ENCODE measurements at places on chromosomes 7 and 10.

GRCh38 chr7:137241655-137242360, 101.7 kb downstream of the PTN start:
- DNase-seq: no peak

GRCh38 chr10:1273372-1274105, 217.4 kb downstream of the WDR37 start:
- no peak for DNase-seq

- DNase-seq: no peak
Measured at GRCh38 chr10:49138361-49138891, 4.6 kb upstream of the FAM170B start.

DNA sequence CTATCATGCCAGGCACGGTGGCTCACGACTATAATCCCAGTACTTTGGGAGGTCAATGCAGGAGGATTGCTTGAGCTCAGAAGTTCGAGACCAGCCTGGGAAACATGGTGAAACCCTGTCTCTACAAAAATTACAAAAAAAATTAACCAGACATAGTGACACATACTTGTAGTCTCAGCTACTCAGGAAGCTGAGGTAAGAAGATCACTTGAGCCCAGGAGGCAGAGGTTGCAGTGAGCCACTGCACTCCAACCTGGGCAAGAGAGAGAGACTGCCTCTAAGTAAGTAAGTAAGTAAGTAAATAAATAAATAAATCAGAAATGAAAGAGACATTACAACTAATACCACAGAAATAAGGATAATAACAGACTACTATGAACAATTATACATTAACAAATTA, 36.2 kb downstream of the PDLIM1 start:
- no peak for DNase-seq

DNA sequence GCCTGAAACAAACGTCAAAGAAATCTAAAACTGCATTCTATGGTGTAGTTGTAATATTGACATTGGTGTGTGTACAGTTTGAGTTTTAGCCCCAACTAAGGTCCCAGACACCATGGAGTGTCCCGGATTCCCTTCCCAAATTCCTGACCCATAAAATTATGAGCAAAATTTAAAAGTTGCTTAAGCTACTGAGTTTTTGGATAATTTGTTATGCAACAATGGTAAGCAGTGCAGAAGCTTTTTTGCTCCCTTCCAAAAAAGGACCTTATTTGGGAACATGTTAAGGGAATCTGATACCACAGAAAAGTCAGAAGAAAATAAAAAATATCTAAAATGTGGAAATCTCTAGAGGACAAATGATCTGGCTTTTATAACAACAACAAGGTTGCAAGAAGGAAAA, 63.3 kb upstream of the KMT2E start:
- DNase-seq: no peak

DNA sequence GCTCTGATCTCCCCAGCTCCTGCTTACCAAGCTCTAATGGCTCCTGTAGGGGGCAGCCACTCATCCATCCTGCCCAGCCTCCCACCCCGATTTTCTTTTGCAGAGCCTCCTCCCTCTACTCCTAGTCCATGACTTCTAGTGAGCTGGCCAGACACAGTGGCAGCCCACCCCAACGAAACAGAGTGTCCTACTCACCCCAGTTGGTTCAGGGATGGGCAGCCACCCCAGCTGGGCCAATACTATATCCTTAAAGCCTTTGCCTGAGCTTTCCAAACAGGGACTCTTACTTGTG, 77.1 kb downstream of the GRID1 start:
- no peak for DNase-seq

DNA sequence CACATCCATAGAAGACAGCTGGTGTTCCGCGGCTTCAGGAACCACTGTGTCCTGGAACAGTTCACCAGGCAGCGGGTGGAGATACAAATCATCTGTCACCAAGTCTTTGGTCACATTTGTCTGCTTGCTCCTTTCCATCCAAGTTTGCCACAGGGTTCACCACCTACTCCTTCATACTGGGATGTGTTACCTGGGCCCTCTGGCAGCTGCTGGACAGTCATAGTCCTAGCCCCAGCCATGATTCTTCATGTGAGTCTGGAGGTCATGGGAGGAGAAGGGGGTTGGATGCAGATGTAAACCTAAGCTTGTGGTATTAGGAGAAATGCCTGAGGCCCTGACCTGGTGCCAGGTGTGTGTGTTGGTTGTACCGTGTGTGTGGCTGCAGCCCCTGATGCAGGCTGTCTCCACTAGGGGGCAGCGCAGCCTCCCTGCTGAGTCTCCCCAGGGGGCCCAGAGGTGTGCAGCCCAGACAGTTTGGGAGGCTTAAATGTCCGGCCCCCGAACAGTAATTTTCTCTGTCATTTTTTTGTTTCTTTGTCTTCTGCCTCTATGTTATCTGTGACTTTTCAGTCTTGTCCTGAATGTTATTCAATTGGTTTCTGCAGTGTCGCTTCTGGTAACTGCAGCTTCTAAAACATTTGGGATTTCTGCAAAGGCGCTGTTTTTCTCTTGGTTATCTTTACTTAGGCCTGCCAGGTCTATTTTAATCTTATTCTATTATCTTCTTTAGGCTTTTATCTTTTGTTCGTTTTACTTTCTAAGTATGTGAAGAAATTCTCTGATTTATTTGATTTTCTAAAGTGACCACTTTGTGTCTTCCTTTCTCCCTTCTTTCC, 14.8 kb downstream of the NPS start:
- DNase-seq: no peak

DNA sequence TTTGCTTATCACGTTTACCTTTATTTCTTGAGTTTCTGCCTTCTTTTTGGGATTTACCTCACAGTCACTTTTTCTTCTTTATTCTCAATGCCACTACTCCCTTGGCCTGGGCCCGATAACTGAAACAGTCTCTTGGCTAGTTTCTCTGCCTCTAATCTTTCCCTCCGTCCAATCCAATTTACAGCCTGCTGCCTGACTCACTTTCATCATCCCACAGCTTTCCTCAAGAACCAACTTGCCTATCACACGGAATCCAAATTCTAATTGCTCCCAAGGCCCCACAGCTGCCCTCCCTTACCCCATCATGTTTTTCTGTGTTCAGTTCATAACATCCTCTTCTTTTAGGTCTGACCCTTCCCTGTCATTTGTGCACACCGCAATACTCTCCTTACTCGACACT, 121.4 kb downstream of the HIPK2 start:
- DNase-seq: no peak

DNA sequence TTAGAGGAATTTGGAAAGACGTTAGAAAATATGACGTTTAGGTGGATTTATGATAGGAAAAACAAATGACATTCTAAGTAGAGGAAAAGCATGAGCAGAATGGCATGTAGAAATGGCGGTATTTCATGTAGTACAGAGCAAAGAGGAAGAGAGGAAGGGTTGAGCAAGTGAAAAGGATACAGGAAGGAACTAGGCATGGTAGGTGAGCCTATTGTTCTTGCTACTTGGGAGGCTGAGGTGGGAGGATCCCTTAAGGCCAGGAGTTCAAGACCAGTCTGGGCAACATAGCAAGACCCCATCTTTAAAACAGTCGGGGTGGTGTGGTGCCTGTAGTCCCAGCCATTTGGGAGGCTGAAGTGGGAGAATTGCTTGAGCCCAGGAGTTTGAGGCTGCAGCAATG, 1.2 kb downstream of the GTPBP10 start:
- no peak for DNase-seq

- DNase-seq: no peak
Measured at GRCh38 chr7:149725426-149725821, 48.0 kb downstream of the ZNF467 start.

DNA sequence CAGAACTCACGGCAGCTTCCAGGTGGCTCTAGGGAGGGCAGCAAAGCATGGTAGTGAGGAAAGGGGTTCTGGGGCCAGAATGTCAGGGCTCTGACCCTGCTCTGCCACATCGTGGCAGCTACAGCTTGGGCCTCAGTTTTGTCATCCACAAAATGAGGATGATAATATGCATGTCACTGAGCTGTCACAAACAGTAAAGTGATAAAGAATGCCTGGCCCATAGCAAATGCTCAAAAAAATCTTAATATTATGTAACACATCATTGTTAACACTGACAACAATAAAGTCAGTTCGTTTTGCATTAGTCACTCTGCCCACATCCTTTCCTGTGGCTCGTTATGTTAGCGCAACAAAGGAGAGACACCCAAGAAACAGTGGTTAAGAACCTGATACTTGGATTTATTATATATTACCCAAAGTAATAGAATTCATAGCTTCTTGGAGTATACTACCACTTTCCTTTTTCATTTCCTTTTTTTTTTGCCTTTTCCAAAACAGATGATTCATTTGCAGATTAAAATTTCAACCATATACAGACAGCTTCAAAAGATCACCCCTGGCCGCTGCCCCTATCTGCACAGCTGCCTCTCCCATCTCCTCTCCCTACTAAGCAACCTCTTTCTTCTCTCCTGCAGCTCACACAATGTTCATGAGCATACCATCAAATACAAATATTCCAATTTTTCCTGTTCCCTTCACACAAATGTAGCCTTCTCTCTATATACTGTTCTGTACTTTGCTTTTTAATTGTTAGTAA, 45.5 kb upstream of the DDC start:
- peak; percentile 16 for DNase-seq

DNA sequence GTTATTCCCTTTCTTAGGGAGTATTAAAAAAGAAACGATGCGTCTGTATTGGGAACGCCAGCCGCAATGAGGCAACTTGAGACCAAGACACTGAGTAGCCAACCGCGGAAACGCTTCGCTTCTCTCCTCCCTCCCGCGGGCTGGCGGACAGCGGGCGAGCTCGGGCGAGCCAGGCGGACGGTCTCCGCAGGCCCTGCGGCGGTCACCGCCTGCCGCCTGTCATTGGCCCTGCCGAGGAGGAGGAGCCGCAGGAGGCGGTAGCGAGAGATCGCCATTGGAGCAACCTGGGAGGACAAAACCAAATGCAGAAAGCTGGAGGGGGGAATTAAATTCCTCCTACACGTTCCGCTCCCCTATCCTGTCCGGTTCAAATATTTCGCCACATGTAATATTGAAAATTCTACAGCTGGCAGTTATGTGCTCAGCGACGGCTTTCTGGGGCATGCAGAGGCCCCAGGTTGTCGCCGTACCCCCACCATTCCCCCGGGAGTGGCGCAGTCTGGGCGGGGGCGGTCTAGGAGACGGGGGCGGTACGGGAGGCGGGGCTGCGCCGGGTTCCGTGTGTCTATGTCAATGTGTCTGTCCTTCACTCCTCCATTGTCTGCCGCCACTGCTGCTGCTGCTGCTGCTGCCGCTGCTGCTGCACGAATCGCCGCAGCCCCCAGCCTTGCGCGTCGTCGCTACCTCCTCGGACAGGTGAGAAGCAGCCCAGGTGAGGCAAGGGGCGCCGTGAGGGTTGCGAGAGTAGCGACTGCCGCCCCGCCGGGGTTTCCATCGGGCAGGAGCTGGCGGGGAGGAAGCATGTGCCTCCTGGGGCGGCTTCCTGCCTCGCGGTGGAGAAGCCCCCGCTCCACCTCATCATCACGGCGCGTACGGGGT, at the start of the genes ANKMY2 and BZW2:
ANKMY2 (minus strand) TSS at position 162 of the 879 bp plus-strand sequence. CDS start 181 bp downstream, outside the sequence.
BZW2 (plus strand) TSS at position 589 of the 879 bp plus-strand sequence. CDS start 19,263 bp downstream, outside the sequence.
- DNase-seq: peak; percentile 83

- no peak for DNase-seq
Measured at GRCh38 chr7:26658389-26659084, 205.9 kb downstream of the SKAP2 start.

DNA sequence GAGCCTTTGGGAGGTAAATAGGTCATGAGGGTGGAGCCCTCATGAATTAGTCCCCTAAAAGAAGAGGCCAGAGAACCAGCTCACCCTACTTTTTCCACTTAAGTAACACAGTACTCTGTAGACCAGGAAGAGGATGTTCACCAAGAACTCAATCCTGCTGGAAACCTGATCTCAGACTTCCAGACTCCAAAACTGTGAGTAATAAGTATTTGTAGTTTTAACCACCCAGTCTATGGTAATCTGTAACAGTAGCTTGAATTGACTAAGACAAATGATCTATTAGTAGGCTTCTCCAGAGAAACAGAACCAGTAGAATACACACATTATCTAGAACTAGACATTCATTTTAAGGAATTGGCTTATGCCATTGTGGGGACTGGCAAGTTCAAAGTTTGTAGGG, 51.5 kb downstream of the ANKMY2 start:
- no peak for DNase-seq

DNA sequence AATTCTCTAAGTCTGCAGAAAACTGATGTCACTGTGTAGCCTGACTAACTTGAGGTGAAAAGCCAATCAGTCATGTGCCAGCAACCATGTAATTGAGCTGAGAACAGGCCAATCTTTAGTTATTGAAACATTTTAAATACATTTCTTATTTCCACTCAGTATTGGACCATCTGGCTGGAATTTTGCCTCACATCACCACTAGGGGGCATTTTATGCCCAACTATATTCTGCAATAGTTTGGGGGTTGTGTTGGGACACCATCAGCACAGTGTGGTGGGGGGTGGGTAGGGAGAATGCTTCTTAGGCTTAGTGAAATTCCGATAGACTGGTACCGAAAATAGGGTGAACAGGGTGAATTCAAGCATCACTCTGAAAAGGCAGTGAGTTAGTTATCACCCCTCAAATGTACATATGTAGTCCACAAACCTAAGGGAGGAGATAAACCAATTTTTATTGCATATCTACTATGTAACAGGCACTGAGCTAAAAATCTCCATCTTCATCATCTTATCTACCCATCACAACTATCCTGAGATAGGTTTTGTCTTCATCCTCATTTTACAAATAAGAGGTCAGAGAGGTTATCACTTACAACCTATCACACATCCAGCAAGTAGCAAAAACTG, 17.8 kb downstream of the NPSR1 start:
- no peak for DNase-seq

- DNase-seq: no peak
Measured at GRCh38 chr7:138228769-138229168, 152.5 kb downstream of the AKR1D1 start.

DNA sequence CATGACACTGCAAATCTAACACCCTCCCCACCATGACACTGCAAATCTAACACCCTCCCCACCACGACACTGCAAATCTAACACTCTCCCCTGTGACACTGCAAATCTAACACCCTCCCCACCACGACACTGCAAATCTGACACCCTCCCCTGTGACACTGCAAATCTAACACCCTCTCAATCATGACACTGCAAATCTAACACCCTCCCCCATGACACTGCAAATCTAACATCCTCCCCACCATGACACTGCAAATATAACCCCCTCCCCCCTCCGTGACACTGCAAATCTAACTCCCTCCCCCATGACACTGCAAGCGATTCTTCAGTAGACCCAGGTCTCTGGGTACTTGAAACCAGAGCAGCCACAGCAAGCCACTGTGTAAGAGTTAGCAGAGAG, 604.4 kb downstream of the DNAJB6 start:
- DNase-seq: no peak

GRCh38 chr10:102419269-102420180, 940 bp upstream of the PSD start:
- no peak for DNase-seq

DNA sequence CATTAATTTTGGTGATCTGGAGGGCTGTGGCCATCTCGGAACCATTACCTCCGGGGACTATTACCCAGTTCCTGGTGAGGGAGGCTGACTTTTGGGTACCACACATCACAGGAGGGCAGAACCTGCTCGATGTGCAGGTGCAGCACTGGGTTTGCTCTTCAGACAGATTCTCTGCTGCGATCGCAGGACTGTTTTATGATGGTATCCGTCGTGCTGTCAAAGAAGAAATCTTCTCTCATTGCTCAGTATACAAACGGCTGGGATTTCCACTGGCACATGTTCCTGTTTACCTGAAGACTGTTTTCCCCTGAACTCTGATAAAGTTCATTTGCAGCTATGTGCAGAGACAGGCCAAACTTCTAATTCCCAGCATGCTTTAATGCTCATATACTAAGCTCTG, 27.2 kb upstream of the SHH start:
- no peak for DNase-seq

GRCh38 chr10:118594392-118595063, 920 bp downstream of the PRLHR start:
- DNase-seq: no peak

GRCh38 chr7:65962033-65962432, 20.0 kb downstream of the GUSB start:
- DNase-seq: no peak

GRCh38 chr10:43354879-43355380, 16.5 kb upstream of the FXYD4 start:
- no peak for DNase-seq
